ENCODE measurements at places on chromosomes 2 and 18.

GRCh38 chr2:216469661-216470060, 29.0 kb upstream of the RPL37A start:
- H3K36me3 ChIP-seq: no peaks in the 10 kb centered on the region
- no peak overlapping the region for H3K27ac ChIP-seq
- H3K4me3 ChIP-seq: no peak overlapping the region
- DNase-seq: no peak
- no peaks in the 10 kb centered on the region for H3K27me3 ChIP-seq
- H3K4me1 ChIP-seq: no peaks in the 10 kb centered on the region

- DNase-seq: no peak
- H3K27me3 ChIP-seq: no peaks in the 10 kb centered on the region
- H3K4me3 ChIP-seq: no peak overlapping the region
- H3K27ac ChIP-seq: no peak overlapping the region
- no peaks in the 10 kb centered on the region for H3K36me3 ChIP-seq
Measured at GRCh38 chr18:48740068-48740440, 201.2 kb downstream of the CTIF start.

DNA sequence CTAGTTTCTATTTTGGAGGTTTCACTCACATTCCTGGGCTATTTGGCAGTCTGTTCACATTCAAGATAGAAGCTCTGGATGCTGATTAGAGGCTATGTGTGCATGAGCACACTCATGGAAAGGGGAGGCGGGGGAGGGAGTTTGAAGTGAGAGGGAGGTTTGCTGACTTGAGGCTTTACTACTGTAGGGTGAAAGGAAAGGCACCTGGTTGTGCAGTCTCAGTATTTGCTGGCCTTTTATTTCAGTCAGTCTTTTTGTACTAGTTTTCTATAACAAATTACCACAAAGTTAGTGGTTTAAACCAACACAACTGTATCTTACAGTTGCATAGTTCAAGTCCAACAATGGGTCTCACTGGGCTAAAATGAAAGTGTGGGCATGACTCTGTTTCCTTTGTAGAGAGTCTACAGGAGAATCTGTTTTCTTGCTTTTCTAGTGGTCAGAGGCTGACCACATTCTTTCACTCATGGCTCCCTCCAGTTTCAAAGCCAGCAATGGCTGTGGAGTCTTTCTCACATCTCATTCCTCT, 47.7 kb upstream of the NR4A2 start:
- H3K27ac ChIP-seq: no peak overlapping the region
- no peaks in the 10 kb centered on the region for H3K4me1 ChIP-seq
- peaks cover 3% of the 10 kb centered on the region for H3K27me3 ChIP-seq
- H3K4me3 ChIP-seq: no peak overlapping the region
- no peak for DNase-seq

- H3K36me3 ChIP-seq: no peaks in the 10 kb centered on the region
- DNase-seq: no peak
- no peaks in the 10 kb centered on the region for H3K4me1 ChIP-seq
- H3K27me3 ChIP-seq: no peaks in the 10 kb centered on the region
- H3K4me3 ChIP-seq: no peak overlapping the region
- H3K27ac ChIP-seq: no peak overlapping the region
Measured at GRCh38 chr2:137467246-137467862, 496.9 kb upstream of the HNMT start.
